ENCODE measurements at places on chromosomes 6 and 20.

DNA sequence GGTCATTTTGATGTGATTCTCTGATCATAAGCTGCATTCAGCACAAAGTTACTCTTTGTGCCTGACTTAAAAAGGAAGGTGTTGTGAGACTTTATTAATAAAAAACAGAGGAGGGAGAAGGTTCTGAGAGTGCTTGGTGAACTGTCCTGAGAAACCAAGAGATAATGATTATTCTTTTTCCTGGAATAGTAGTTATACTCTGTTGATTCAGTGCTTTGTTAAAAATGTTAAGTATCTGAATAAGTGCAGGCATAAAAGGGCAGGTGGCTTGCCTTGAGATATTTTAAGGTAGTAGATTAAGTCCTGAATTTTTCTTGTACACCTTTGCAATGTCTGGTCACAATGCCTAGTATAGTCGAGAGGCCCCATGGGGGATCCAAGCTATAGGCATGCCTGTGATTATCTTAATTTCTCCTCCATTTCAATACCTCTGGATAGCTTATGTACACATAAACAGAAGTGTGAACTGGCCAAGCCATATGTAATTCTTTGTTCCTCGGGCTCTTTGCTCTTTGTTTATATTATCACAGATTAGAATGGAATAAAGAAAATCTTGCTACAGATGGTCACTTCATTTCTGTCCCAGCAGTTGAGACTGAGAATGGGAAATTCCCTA lies 50.0 kb downstream of the SOBP start:
- DNase-seq: no peak

DNA sequence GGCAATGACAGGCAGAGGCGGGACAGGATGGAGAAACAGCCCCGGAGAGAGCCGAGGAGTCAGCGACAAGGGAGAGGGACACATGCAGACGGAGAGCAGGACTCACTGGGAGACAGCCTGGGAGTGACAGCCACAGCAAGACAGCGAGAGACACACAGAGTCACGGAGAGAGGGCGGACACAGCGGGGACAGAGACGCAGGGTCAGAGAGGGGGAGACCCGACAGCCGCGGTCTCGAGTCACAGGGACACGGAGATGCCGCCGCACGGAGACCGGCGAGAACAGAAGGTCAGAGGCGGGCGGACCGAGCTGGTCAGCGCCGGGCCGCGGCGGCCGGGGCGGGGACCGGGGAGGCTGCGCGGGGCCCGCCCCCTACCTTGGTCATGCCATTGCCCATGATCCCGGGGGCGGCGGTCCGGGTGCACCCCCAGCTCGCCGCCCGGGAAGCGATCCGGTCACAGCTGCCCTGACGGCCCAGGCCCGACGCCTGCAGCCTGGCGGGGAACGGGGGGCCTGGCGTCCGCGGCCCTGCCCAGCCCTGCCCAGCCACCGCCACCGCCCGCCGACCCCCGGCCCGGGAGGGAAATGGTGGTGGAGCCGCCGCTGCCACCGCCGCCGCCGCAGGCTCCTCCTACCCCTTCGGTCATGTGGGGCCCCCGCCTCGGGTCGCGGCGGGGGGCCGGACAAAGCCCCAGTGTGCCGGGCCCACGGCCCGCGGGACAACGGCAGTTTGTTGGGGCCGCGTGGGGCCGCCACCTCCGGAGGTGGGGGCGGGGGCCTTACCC lies at the start of the genes DUSP15 and TTLL9:
TSS of gene DUSP15 (minus strand) at position 586 of the 784 bp plus-strand sequence. CDS start at position 396, 190 bp downstream.
TSS of gene TTLL9 (plus strand) at position 693 of the 784 bp plus-strand sequence. CDS start 493 bp downstream, outside the sequence.
- no peak for DNase-seq

GRCh38 chr6:46736906-46737305 lies 1.7 kb upstream of the PLA2G7 start:
- no peak for DNase-seq

- DNase-seq: no peak
These were observed 1.2 kb downstream of the BRPF3 start for GRCh38 chr6:36197739-36198221.

DNA sequence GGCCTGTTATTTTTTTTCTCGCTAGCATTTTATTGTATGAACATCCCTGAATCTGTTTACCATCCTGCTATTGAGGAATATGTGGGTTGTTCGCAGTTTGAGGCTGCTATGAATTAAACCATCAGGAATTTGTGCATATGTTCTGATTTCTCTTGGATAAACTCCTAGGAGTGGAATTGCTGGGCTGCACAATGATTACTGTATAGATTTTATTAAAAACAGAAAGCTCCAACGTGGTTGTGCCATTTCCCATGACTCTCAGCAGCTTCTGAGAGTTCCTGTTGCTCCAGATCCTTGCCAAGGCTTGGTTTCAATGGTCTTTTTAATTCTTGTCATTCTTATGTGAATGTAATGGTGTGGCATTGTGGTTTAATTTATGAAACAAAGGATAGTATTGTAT lies 75.1 kb downstream of the EDN3 start:
- no peak for DNase-seq

GRCh38 chr20:61436283-61436666 lies 184.2 kb downstream of the CDH4 start:
- no peak for DNase-seq

GRCh38 chr6:123830120-123830519 lies 26.5 kb downstream of the NKAIN2 start:
- no peak for DNase-seq

DNA sequence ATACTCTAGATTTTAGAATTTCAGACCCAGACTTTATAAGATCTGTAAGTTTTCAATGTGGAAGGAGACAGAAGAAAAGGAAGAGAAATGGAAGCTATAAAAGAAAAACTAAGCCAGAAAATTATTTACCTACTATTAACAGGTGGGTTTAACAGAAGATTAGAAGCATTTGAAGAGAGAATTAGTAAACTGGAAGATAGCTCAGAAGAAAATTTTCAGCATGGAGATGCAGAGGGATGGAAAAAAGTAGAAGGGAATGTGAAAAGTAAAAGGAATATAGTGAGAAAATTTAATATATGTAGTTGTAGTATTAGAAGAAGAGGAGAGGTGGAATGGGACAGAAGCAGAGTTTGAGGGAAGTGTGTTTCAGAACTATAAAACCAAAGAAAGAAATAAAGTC lies 56.1 kb downstream of the QKI start:
- no peak for DNase-seq

- DNase-seq: no peak
These were observed 5.8 kb upstream of the NR2E1 start for GRCh38 chr6:108159981-108160380.

DNA sequence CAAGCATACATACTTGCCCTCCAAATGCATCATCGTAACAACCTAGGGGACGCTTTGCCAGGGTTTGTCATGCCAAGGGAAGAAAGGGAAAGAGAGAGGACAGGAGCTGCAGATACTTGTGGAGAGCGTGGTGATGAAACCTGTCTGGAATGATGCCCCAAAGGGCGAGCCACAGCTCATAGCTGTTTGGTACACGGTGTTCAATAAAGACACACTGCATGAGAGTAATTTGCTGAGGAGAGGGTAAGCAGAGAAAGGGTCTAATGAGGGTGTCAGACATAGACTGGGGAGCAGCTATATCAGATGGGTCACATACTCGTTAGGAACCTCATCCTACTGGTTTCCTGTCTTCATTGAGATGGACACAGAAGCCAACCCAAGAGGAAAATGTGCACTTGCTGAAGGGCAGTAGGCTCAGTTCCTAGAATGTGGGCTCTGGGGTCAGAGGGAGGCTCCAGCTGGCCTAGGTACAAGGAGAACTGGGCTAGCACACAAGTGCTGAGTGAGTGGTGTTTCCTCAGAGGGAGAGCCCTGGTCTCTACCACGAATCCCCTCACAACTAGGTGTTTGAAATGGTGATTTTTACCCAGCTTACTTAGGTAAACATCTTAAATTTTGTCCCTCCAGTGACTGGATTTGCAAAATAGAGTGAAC lies 5.2 kb upstream of the FOXO3 start:
- DNase-seq: no peak

GRCh38 chr6:7108196-7108963 lies 619 bp downstream of the RREB1 start:
- peak; percentile 18 for DNase-seq

DNA sequence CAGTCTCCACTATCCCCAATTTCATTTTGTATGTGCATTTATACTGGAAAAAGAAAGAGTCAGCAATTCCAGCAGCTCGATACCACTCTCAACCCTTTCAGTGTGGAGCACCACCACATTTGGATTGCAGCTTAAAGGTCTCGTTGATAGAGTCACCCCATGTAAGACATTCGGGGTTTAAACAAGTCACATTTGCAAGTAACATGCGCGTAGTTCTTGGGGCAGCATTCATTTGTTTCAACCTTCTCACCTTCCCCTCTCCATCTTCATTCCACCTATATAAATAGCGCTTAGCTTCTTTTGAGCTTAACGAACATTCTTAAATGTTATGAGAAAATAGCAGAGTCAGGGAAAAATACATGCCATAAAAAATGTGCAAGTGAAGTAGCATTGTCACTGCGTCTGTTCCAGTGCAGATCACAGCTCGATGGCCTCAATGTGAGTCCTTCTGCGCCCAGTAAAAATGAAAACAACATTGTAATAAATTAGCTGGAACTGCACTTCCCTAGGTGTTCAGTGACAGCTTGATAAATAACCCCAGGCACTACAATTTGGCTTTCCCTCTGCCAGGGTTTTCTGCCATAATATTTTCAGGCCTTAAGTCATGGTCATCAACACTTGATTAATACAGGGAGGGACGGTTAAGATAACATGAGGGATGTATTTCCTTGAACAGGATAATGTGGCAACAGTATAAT lies 737.8 kb upstream of the NRSN1 start:
- no peak for DNase-seq

- DNase-seq: no peak
These were observed 7.5 kb downstream of the APMAP start for GRCh38 chr20:24984961-24985640.

GRCh38 chr6:41846666-41847237 lies 48.4 kb downstream of the USP49 start:
- peak; percentile 12 for DNase-seq

GRCh38 chr6:109284675-109285074 lies 97.6 kb downstream of the CD164 start:
- no peak for DNase-seq

DNA sequence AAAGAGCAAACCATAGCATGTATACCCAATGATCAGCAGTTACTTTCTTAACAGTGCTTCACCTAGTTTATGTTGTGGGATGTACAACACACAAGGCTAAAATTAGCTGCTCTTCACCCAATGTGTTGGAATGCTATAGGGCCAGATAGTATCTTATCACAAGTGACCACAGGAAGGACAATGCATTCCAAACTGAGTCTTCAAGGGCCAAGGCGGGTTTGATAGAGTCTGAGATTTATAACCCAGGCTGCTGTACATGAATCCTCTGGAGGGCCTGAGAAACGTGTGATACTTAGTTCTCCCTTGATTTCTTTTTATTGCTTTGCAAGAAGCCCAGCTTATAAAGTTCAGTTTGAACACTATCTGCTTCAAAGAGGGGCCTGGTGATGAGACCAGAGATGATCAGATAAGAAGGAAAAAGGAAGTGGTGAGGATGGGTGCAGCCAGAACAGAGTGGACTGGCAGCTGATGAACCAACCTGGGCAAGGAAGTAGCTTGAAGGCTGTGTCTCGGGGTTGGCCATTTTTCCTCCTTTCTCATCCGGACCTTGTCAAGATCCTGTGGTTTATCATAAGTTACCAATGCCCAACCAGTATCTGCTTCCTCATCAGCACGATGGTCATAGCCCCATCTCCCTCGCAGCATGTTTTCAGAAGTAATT lies 62.2 kb upstream of the BMP2 start:
- no peak for DNase-seq

GRCh38 chr6:31903957-31904356 lies 2.1 kb upstream of the ZBTB12 start:
- no peak for DNase-seq

GRCh38 chr6:160430203-160430602 lies 82.0 kb downstream of the SLC22A3 start:
- DNase-seq: no peak

- DNase-seq: no peak
These were observed 53.8 kb downstream of the FOXC1 start for GRCh38 chr6:1663511-1663910.

DNA sequence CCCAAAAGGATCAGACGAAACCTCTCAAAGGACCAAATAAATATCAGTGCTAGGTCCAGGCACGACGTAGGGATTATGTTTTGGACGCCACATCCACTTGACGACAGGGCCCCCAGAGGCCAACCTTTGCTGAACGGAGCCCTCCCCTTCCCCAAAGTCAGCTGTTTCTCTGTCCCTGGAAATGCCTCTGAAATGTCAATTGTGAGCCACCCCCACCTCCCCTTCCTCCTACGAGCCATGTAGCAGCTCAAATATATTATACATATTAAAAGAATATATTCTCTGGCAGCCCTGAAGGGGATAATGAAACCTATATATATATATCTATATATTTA lies 39.6 kb upstream of the BLCAP start:
- DNase-seq: no peak

- DNase-seq: no peak
These were observed 11.8 kb upstream of the TUBB2B start for GRCh38 chr6:3239110-3239830.

DNA sequence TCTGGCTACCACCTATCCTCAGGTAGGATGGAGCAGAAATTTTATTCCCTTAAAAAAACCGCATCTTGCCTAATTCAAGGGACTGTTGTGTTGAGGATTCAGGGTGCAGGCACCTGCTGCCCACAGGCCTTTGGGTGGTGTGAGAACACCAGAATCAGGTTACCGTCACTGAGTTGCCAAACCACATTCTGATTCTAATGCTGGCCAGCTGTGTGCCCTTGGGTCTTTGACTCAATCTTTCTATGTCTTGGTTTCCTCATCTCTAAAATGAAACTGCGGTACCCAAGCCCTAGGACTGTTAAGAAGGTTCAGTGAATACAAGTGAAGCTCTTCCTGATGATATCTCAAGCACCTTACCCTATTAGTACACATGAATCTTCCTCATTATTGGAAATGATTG lies 827.3 kb downstream of the DHX35 start:
- no peak for DNase-seq

DNA sequence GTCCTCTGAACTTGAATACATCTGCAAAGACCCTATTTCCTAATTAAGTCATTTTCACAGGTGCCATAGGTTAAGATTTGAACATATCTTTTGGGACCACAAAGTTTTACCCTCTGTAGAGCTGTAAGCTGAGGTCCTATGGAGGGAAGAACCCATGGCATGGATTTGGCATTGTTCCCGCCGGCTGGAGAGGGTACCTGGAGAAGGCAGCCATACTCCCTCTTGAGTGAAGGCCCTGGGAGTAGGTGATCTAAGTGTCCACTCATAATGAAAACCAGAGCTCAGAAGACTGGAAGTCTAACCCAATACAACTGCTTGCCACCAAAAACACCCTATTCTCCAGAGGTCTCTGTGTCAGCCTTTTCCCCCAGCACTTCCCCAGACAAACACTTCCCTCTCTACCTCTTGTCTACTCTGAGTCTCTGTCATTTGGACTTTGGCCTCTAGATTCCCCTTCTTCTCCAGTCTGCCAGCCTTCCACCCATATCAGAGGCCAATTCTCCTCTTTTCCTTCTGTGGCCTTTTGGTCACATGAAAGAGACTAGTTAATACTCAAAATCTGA lies 363.9 kb downstream of the MAFB start:
- DNase-seq: no peak

DNA sequence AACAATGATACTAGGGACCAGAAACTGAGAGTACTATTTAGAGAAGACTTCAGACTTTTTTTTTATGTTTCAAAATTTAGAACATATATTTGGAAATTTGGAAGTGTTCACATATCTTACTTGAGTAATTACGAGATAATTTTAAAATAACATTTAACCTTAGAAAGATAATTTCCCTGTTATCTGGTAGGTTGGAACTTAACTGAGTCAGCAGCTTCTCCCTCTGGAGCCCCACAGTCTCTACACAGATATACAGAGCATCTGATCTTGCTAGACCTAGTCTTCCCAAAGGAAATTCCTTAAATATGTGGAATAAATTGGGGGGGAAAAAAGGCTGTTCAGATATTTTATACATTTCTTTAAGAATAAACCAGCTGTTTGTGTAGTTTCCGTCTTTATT lies 48.6 kb downstream of the TSPYL4 start:
- DNase-seq: no peak
